ENCODE measurements at places on chromosomes 12 and 14.

DNA sequence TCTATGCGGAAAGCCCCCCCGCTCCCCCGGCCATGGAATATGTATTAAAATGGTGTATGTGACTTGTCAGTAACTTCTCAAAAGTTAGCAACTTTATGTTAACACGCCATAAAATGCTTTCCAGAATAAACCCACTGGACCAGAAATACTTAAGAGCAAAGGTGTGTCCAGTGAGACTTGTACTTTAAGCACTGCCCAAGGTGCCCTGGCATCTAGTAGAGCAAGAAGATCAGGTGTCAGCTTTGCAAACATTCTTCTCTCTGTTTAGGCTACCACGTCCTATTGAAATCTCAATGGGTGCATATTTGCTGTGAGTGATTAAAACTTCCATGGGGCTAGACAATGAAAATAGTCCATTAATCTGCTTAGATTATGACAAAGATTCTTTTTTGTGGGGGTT, 201.2 kb downstream of the ESR2 start:
- H3K4me1 ChIP-seq, result peaks cover 11% of the 10 kb centered on the region
- no peak for DNase-seq
- H3K27ac ChIP-seq, result no peak overlapping the region
- H3K36me3 ChIP-seq, result no peaks in the 10 kb centered on the region

- H3K4me3 ChIP-seq, result peak overlapping the region; percentile 65
- DNase-seq, result peak; percentile 41
- H3K36me3 ChIP-seq, result no peaks in the 10 kb centered on the region
- peak overlapping the region; percentile 56 for H3K27ac ChIP-seq
- peaks cover 35% of the 10 kb centered on the region for H3K4me1 ChIP-seq
- H3K27me3 ChIP-seq, result no peaks in the 10 kb centered on the region
Observed at GRCh38 chr12:92108651-92109050, 37.0 kb downstream of the BTG1 start.

DNA sequence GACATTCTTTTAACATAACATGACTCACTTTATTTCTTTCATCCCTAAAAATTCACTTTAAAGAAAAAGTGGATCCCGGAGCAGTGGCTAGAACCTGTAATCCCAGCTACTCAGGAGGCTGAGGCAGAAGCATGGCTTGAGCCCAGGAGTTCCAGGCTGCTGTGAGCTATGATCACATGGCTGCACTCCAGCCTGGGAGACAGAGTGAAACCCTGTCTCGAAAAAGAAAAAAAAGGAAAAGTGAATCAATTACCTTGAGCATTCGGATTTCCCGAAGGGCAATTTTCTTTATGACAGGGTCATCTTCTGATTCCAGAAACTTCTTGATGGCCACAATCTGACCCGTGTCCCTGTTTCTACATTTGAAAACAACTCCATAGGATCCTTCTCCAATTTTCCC, 1.2 kb downstream of the CDKL1 start:
- H3K4me1 ChIP-seq, result peaks cover 59% of the 10 kb centered on the region
- no peaks in the 10 kb centered on the region for H3K27me3 ChIP-seq
- peak; percentile 8 for DNase-seq
- peaks cover 13% of the 10 kb centered on the region for H3K36me3 ChIP-seq
- H3K4me3 ChIP-seq, result peak overlapping the region; percentile 93
- H3K27ac ChIP-seq, result peak overlapping the region; percentile 99

DNA sequence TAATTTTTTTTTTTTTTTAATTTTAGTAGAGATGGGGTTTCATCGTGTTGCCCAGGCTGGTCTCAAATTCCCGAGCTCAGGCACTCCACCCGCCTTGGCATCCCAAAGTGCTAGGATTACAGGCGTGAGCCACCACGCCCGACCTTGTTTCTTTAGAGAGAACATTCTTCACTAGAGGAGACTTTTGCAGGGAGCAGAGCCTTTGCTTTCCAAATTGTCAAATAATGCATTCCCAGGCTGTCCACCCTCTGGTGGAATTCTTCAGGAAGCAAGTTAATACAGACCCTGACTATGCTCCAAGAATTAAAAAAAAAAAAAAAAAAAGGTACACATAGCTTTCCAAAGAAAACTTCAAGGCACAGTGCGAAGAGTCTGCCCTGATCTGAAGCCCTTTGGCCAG, 6.8 kb downstream of the ALDH1L2 start:
- H3K4me1 ChIP-seq, result peaks cover 34% of the 10 kb centered on the region
- DNase-seq, result no peak
- peaks cover 11% of the 10 kb centered on the region for H3K36me3 ChIP-seq
- no peak overlapping the region for H3K27ac ChIP-seq
